ENCODE measurements at places on chromosomes 16 and 17.

DNA sequence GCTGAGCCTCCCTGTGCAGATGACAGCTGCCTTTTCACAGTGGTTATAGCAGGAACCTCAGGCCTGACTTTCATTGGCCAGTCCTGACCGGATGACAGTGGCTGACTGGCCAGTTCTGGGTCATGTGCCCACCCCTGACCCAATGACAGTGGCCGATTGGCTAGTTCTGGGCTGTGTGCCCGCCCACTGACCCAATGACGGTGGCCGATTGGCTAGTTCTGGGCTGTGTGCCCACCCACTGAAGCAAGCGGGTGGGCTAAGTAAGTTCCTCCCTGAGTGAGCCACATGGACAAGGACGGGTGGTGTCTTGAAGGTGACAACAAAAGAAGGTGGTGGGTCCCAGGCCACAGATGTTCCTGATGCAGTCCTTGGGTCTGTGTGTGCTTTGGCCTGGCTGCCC lies 9.5 kb downstream of the DEF8 start:
- no peak for DNase-seq

DNA sequence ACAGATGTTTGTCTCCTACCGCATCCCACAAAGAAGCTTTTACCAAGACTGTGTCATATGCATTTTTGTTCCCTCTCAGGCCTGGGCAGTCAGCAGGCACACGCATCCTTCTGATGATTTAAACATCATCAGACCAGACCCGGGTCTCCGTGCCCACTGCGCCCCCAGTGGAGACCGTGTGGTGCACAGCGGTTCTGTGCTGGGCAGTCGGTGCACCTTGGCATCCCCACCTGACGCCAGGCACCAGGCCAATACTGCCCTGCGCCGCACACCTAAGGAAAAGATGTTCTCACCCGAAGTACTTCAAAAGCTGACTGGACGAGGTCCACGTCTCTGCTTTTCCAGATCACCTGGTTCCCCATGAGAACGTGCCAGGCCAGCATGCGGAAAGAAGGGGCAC lies 10.6 kb upstream of the PLD6 start:
- DNase-seq, result no peak

GRCh38 chr16:4517812-4518680 lies 20.5 kb downstream of the CDIP1 start:
- no peak for DNase-seq

DNA sequence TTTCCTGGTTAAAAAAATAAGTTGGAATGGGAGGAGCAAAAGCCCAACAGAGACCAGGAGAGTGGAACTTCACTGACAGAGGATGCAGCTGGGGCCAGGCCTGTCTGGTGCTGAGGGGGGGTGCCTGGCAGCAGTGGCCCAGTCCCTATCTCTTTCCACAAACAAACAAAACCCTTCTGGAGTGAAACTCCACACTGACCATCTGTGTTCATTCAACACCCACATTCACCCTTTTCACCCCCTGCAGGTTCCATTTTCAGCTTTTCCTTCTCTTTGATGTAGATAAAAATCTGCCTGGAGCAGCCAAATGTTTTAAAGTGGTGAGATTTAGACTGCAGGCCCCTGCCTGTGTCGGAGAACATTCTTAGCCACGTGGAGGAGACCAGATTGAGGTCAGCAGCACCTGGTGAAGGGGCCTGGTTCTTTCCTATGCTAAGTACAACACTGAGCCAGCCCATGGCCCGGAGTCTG lies 161.4 kb upstream of the CDH11 start:
- DNase-seq, result no peak

GRCh38 chr16:69451166-69451565 lies 26.7 kb downstream of the CYB5B start:
- no peak for DNase-seq

- no peak for DNase-seq
These were observed 560.3 kb upstream of the CDH8 start for GRCh38 chr16:62596584-62596983.

- peak; percentile 25 for DNase-seq
These were observed at the start of the genes KCTD19 and LRRC36 for GRCh38 chr16:67326472-67327309. Gene KCTD19 (minus strand): TSS chr16:67326741. CDS start chr16:67326707, 34 bp downstream. Gene LRRC36 (plus strand): TSS chr16:67326815. CDS start chr16:67326863, 48 bp downstream.

GRCh38 chr17:74041869-74042640 lies 161.4 kb upstream of the RPL38 start:
- DNase-seq, result no peak

DNA sequence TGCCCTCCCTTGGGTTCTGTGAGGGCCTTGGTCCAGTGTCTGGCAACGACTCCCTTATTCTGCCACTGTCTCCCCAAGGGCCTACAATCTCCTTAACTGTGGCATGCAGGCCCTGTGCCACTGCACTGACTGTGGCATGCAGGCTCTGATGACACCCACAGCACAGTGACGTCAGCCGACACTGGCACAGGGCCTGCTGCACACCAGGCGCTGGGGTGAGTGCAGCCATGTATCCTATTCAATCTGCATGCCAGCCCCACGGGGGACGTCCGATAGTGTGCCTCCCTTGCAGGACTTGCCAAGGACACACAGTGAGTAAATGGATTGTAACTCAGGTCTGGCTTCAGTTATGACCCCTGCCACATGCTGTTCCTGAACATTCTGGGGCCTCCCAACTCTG lies 39.8 kb upstream of the RASD1 start:
- no peak for DNase-seq

DNA sequence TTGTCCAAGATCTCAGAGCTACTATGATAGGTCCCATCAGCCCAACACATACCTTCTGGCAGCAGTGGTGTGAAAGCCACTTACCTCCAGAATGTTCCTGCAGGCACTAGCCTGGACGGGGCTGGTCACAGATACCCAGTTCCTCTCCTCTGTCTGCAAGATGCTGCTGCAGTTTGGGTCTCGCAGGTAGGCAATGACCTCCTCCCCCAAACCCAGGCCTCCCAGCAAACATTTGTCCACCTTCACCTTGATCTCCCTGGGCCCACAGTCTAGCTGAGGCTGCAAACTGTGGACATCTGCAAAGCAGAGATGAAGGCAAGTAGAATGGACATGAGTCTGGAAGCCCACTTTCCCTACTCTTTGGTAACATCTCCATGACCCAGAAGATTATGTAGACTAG lies 7.1 kb downstream of the GP2 start:
- no peak for DNase-seq

DNA sequence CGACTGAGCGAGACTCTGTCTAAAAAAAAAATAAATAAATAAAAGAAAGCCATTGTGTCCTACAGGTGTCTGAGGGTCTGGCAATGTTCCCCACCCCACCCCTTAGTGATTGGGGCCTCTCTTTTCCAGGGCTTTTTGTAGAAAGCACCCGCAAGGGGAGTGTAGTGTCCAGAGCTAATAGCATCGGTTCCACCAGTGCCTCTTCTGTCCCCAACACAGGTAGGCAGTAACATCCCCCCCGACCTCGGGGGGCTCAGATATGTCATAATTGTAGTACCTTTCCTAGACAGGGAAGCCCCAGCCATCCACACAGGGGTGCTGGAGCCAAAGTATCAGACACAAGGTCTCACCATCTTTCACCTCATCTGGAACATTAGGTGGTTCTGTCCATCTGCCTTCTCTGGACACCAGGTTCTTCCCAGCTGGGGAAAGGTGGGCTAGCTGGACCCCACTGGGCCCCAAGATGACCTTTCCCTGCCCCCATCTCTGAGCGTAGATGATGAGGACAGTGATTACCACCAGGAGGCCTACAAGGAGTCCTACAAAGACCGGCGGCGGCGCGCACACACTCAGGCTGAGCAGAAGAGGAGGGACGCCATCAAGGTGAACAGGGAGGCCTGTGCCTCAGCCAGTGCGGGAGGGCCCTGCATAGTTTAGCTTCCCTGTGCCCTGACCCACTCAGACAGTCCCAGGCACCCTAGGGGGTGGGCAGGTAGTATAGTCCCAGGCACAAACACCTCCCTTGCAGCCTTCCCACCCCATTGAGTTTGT lies 1.6 kb downstream of the MLX start:
- no peak for DNase-seq

GRCh38 chr16:69709456-69710084 lies 16.8 kb downstream of the NQO1 start:
- DNase-seq, result no peak

DNA sequence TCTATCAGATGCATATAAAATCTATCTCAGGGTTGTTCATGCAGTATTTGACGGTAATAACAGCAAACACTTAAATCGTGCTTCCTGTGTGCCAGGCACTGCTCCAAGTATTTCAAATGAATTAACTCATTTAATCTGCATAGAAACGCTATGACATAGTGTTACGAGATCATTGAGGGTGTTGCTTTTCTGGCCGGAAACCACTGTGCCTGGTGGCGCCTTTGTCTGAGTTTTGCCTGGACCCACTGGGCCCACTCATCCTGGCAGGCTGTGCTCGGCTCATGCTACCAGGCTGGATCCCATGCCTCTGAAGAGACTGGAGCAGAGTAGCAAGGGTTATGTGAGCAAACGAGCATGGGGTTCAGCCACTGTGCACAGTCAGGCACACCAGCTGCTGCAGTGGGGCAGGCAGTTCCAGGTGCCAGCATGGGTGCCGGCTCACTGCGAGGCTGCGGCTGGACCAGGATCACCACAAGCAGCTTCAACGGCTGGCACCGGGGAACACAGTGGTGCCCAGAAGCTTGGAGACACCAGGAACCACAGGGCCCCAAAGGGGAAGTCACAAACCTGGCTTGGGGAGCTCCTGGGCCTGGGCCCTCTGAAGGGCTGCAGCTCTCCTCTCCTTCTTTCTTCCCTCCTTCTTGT lies 45.9 kb upstream of the CLEC19A start:
- no peak for DNase-seq

- no peak for DNase-seq
These were observed 16.5 kb downstream of the CNTNAP1 start for GRCh38 chr17:42698736-42699414.

DNA sequence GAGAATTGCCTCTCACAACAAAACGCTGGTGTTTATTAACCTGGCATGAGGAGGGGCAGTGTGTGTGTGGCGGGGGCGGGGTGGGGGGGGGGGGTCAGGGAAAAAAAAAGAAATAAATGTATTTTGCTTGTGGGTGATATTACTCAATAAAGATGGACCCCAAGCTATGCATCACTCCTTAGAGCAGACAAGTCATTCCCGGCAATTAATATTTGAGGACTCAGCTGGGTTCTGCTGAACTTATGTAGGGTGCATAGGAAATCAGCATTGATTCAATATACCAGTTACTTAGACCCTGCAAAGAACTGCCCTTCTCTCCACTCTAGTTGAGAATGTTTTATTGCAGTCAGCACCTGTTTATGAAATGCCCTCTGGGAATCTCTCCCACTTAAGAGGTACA lies 206.2 kb upstream of the MAF start:
- DNase-seq, result no peak

DNA sequence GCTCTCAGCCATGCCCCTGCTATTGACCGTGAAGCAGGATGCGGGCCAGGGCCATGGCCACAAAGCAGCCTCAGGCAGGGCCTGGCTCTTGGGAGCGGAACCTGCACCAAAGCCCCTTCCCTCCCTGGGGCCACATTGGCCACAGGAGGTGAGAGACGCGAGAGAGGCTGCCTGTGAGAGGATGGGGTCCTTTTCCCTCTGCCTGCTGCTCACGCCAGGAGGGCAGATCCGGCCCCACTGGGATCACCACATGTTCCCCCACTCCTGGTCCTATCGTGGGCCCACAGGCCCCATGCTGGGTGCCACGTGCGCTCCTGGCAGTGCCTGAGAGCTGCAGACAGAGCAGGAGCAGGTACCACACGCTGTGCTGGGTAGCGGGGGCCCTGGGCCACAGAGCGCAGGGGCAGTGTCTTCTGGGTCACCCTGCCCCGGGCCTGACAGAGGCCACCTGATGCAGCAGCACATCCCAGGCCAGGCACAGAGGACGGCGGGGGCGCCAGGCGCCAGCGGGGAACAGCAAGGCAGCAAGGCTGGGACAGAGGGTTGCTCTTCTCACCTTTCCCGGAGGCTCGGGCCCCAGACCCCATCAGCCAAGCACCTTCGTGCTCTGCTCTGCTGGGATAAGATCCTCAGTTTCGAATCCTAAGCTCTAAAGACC lies 9.2 kb upstream of the NUDT16L1 start:
- no peak for DNase-seq

DNA sequence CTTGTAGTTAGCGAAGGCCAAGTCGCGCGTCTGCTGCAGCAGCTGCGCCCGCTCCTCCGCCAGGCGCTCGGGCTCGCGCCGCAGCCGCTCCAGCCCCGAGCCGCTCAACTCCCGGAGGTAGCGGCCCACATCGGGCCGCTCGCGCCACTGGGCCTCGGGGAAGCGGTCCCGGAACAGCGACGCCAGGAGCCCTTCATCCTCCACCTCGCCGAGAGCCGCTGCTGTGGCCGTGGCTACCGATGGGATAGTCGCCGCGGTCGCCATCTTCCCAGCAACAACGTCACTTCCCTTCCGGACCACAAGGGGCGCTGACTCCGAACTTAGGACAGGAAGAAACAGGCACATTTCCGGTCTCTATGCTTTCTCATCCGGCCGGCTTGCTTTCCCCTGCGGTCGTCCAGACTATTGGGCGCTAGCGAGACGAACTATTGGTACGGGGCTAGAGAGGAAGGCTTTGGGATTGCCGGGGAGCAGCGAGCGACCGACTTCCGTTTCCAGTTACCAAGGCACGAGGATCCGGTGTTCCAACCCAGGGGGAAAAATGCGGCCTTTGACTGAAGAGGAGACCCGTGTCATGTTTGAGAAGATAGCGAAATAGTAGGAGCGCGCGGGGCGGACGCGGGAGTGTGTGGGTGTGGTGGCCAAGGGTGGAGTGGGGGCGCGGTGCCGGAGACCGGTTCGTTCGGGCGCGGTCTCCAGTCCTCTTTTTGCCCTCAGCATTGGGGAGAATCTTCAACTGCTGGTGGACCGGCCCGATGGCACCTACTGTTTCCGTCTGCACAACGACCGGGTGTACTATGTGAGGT lies at the start of the genes COG8 and NIP7:
TSS of gene COG8 (minus strand) at position 276 of the 806 bp plus-strand sequence. CDS start at position 264, 12 bp downstream.
TSS of gene NIP7 (plus strand) at position 484 of the 806 bp plus-strand sequence. CDS start at position 542, 58 bp downstream.
- DNase-seq, result peak; percentile 83

DNA sequence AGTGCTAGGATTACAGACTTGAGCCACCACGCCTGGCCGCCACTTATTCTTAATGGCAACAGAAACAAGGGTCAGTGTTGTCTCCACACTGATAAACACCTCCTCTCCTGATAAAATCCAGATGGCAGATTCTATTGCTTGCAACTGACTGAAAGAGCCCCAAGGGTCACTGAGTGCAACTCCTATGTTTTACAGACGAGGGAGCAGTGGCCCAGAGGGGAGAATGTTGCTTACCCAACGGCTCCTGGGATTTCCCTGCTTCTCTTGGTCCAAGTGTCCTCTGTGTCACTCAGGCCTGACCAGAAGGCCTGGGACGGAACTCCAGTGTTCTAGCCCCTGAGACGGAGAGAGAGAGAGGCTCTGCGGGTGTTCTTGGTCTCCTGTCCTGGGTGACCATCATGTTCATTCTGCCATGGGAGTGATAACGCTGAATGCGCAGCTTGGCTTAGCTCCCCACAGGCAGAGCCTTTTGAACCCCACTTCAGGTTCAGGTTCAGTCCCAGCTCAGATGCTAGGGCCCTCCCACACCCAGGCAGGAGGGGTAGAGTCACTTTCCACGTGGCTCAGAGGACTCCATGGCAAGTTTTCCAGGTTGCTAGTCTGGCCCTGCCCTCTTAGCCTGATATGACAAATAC lies 77.3 kb upstream of the NLRP1 start:
- no peak for DNase-seq

- DNase-seq, result no peak
These were observed 10.8 kb downstream of the ZG16B start for GRCh38 chr16:2840914-2841313.

- no peak for DNase-seq
These were observed 21.2 kb downstream of the AKAP1 start for GRCh38 chr17:57106107-57106835.
